ENCODE measurements at places on chromosomes 5 and 9. TPM values are rescaled to one million over a fixed set of nuclear protein-coding genes. Genes with fewer than 3 reads are reported as not detected.

The P4HA2 gene
- total RNA-seq = 0.31 TPM

The TMEM232 gene
- total RNA-seq = 2.7 TPM

The PSAT1 gene
- 0.42 TPM for total RNA-seq

The NR6A1 gene
- total RNA-seq = 0.42 TPM

The SHROOM1 gene
- 0.52 TPM for total RNA-seq

The F12 gene
- total RNA-seq = 0.52 TPM

The MARCHF6 gene
- total RNA-seq = 140 TPM

The PPIC gene
- total RNA-seq = not detected

The FAM78A gene
- total RNA-seq = 32.3 TPM

The PCDHB15 gene
- total RNA-seq = not detected

The RNF38 gene
- total RNA-seq = 71.8 TPM

The FOXD4L4 gene
- total RNA-seq = not detected

The KIF24 gene
- 0.21 TPM for total RNA-seq

The PRDM12 gene
- not detected for total RNA-seq

The HRCT1 gene
- not detected for total RNA-seq

The OR1Q1 gene
- not detected for total RNA-seq

The LPAR1 gene
- 1.7 TPM for total RNA-seq
